ENCODE measurements at places on chromosomes 6 and 20.

- no peak for DNase-seq
These were observed 2.7 kb downstream of the FOXC1 start for GRCh38 chr6:1612299-1612973.

DNA sequence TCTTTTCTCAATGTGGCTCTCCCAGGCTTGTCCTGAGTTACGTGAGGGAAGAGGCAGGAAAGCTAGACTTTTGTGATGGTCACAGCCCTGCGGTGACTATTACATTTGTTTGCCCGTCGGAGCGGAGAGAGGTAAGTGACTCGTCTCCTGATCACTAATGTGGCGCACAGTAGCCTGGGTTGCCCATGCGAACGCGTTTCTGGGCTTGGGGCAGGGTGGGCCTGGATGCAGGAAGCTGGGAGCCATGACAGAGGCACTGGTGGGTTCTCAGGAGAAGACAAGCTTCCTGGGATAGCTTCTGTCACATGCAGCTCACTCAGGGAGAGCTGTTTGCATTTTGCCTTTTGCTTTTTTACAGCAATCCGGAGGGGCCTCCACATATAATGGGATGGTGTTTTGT, 60.6 kb downstream of the IGF2R start:
- no peak for DNase-seq

DNA sequence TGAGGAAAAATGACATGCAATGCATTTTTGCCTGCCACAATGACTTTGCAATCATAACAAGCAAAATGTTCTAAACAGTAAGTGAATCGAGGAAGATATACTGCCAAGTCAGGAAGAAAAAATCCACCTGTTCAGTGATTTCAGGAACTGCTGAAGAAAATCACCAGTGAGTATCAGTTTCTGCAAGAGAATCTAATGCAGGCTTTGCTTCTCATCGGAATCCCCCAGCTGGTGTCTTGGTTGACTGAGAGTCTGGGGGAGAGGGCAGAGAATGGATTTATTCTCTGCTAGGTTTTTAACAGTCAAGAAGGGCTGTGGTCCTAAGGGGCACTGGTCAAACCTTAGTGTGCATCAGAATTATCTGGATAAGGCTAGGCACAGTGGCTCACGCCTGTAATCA, 363.4 kb downstream of the CDH26 start:
- no peak for DNase-seq

- peak; percentile 47 for DNase-seq
These were observed 108.3 kb downstream of the KIF13A start for GRCh38 chr6:17879184-17879583.

GRCh38 chr6:11282245-11282644, 49.8 kb upstream of the NEDD9 start:
- DNase-seq: no peak

DNA sequence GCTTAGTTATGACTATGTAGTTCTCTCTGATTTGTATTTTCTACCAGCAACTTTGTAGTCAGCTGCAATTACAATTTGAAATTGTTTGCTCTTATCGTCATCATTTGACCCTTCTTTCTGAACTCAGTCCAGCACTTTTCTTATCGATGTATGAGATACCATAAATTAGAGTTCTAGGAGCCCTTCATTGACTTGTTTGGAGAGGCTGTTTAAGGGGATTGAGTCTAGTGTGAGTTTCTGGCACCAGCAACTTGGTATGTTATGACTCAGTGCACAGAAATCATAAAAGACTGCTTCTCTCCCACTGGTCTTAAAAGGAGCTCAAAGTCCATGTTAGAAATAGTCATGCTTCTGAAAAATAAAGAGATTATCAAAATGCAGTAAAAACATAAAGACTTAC, 190.3 kb downstream of the TENT5A start:
- DNase-seq: peak; percentile 74

DNA sequence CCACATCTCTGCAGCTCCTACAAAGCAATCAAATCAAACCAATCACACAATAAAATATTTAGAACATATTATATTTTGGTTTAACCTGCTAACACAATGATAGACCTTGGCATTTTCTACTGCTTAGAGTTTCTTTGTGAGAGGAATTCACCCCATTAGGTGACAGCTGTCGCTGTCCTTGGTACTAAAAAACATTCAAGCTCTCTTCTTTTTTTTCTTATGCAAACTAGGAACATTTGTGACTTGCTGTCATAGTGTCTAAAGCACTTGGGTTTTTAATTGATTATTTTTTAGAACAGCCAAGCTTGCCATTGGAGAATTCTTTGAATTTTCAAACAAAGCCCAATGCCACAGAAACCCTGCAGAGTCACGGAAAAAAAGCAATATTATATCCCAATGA, 46.4 kb downstream of the CNR1 start:
- DNase-seq: no peak

- DNase-seq: no peak
These were observed 22.5 kb downstream of the RIPOR3 start for GRCh38 chr20:50668798-50669197.

DNA sequence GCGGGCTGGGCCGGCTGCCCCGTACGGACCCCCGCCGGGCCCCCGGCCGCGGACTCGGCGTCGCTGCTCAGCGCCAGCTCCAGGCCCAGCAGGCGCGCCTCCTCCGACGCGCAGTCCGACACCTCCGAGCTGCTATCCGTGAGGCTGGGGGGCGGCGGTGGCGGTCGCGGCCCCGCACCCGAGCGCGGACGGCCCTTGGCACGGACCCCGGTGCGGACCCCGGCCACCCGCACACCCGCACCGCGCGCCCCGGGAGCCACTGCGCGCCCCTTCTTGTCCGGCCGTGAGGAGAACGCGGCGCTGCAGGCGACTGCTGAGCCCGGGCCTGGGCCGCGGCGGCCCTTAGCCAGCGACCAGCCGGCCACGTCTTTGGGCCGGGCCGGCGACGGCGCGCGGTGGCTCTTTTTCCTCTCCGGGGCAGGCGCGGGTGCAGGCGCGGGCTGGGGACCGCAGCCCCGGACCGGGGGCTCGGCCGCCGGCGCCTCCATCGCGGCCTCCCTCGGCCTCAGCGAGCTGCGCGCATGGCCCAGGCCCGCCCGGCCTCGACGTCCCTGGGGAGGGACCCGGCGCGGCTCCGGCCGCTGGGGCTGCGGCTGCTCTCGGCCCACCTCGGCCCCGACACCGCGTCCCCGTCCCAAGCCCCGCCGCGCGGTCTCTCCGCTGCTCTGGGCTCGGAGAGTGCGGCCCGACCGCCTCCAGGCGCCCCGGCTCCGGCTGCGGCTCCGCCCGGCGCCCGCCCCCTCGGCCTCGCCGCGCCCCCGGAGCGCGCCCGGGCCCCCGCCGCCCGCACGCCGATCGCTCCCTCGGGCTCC, 12.9 kb upstream of the TLDC2 start:
- no peak for DNase-seq

DNA sequence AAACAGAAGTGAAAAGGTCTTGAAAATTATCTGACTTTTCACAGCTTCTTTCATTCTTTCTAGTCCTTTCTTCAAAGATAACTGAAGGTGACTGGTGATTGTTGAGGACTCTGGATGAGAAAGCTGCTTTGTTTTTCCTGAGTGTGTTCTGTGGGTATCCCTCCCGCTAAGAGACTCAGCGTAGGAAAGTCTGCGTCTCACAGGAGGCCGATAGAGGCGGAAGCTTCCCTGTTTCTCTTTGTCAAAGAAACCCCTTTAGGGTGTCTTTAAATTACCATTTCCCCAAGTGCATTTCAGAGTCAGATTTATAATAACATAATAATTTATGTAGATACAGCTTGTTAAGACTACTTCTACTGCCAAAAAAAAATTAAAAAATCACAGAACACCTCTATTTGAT, 31.2 kb upstream of the IRF4 start:
- DNase-seq: no peak

GRCh38 chr6:1135726-1136414, 176.0 kb upstream of the FOXQ1 start:
- no peak for DNase-seq

DNA sequence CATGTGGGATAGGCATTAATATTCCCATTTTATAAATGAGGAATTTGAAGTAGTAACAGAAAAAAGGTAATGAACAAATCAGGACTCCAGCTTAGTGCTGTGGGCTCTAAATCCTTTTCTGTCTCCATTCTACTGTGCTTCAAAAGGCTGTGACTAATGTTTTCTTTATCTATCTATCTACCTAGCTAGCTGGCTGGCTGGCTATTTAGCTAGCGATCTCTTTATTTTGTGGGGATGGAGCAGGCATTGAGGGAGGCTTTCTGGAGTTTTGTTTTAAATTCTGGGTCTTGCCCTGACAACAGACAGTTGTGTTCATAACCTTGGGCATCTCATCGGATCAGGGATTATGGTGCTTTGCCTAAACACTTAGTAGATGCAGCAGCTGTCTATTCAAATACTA, 139.2 kb downstream of the SOX4 start:
- no peak for DNase-seq

DNA sequence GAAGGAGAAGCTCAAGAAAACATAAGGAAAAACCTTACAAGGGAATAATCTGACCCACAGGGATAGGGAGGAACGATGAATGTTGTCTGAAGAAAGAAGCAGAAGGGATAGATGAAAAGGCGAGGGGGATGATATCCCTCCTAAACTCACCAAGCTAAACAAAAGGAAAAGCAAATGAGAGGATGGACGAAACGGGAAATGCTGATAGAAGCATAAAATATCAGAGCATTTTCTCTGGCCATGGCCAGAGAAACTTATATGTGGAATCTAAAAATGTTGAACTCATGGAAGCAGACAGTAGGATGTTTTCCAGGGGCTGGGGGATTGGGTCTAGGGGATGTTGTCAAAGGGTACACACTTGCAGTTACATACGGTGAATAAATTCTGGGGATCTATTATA, 148.4 kb upstream of the FOXQ1 start:
- DNase-seq: no peak

DNA sequence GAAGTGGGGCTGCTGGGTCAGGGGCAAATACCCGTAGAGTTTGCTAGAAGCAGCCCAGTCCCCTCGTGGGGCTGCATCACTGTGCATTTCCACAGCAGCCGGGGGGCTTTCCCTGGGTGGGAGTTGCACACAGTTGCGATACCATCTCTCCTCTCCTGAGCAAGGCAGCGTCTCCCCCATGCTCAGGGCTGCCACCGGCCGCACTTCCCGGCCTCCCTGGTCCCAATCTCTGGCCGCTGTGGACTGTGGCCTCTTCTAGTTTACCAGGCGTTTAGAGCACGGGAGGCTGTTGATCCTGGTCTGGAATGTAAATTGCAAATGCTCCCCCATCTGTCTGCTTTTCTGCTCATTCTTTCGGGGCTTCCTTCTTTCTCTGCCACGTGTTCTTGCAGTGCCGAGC, 31.1 kb downstream of the OSBPL2 start:
- no peak for DNase-seq

GRCh38 chr6:136015531-136015930, 164.0 kb downstream of the PDE7B start:
- DNase-seq: no peak

GRCh38 chr6:57216235-57217101, 5.6 kb downstream of the RAB23 start:
- peak; percentile 57 for DNase-seq

DNA sequence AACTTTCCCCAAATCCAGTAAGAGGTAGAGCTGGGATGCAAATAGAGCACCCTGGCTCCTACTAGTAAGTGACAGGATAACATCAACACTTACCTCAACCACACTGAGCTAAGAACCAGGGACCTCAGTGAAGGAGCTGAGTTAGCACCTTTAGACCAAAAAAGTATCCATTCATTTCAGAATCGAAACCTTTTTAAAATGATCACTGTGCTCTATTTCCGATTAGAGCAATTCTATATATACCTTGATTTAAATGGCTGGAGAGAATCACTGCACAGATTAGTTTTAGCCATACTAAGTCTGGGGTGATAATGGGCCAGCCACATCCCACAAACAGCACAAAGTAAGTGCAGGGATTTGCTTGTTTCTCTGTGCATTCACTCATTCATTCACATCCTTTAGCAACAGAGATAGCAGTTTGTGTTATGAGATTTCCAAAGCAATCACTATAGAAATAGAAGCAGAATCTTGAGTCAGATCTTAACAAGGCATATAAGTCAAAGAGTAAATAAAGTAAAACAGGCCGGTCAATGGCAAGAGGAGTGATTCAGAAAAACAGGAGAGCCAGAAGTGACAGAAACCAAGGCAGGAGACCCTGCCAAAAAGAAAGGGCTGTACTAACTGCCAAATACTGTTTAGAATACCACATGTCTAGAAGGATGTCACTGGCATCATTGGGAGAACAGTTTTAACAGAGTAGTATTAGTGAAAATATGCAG, 136.3 kb downstream of the KIF13A start:
- DNase-seq: peak; percentile 43

DNA sequence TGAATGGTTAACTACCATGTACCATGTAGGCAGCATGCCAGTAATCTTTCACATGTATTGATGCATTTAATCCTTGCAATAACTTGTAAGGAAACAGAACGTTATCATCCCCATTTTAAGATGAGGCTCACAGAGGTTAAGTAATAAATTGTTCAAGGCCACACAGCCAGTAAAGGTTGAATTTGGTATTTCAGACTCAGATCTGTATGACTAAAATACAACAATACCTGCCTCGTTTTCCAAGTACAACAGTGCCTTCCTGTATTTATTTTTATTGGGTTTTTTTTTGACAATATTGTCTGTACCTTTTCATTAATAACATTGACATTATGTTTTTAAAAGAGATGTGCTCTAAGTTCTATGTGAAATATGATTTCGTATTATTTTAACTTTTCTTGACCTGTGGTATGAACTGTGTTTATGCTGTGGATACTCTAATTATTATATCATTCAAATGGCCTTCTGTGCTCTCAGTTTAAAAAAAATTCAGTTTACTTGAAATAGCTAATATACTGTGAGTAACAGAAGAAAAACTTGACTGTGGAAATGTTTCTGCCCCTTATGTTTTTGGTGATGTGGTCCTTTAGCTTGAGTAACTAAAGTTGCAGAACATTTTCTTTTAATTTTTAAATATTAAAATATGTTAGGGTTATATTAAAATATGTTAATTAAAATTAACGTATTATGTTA, 39.7 kb downstream of the XRN2 start:
- peak; percentile 53 for DNase-seq

GRCh38 chr6:1724124-1724523, 114.4 kb downstream of the FOXC1 start:
- no peak for DNase-seq

GRCh38 chr20:15705975-15706374, 867.3 kb downstream of the KIF16B start:
- DNase-seq: no peak
